AG10803 (cell line): ENCODE measurements at places on chromosomes 6 and 20.

DNA sequence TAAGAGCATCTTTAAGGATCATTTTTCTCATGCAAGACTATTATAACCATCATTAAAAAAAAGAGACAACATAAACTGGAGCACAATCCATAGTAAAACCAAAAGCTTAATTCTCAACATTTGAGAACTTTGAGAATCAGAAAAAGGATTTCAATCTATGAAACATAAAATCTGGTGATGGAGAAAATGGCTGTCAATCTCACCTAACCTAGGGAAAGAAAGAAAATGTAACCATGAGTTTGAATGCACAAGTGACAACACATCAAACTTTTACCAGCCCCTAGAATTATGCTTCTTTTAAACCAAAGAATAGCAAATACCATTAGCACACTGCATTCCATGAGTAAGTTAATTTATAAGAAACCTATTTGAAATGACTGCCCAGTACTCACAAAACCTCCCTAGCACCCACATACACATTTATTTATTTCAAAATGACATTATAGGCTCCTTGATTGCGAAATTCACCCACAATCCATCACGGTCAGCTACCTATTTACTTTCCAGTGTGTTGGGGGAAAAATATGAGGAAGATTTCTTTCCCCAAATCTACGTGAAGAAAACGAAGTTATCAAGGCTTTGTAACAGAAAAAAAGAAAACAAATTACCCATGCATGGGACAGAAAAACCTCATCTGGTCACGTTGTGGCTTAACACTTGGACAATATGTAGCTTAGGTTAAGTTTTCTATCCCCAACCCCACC, 828 bp downstream of the ASCC3 start:
- peak; percentile 20 for DNase-seq

- DNase-seq: no peak
Measured at GRCh38 chr6:100258752-100259151, 206.0 kb downstream of the SIM1 start.

DNA sequence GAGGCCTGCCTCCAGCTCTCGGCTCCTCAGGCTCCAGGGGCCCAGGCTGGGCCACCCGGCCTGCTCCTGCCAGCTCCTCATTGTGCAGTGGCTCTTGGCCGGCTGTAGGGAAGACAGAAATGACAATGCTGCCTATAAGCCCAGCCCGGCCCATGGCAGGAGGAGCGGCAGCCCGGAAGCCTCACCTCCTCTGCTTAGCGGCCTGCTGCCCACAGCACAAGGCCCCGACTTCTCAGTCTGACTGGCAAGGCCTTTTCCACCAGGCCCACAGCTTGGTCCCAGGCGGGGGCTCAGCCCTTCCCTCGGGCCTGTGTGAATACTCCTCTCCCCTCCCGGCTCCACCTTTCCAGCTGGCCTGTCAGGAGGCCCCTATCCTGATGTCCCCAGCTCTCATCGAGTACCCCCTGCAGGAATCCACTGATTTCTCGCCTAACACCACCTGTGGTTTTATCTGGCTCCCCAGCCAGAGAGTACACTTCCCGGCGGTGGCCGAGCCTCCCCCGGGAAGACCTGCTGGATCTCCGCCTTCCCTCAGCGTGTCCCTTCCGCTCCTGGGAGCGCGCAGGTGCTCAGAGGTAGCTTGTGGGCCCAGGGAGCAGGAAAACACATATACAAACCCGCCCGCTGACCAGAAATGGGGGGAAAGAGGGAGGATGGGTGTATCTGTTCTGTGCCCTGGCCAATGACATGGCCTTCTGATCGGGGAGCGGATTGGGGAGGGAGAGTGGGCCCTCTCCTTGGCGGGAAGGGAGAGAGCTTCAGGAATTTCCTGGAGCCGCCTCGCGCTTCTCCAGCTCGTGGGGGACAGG, 963 bp downstream of the DDRGK1 start:
- DNase-seq: peak; percentile 51

DNA sequence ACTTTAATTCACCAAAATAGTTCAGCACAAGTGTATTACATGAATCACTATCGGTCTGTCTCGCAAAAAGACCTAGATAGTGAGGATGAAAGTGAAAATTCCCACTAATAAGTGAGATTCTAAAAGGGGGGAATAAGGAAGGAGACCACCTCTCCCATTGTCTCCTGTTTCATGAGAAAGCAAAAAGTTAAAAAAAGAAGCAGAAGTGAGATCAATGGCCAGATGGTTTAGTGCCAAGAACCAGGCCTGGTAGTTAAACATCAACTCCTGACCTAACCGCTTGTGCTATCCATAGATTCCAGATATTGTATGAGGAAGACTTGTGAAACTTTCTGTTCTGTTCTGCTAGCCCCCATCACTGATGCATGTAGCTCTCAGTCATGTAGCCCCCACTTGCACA, 293.0 kb downstream of the RNGTT start:
- no peak for DNase-seq

GRCh38 chr6:106486236-106486635, 125.7 kb downstream of the CRYBG1 start:
- DNase-seq: peak; percentile 61

GRCh38 chr6:88238901-88239300, 72.8 kb upstream of the CNR1 start:
- DNase-seq: no peak

- DNase-seq: peak; percentile 9
Measured at GRCh38 chr6:27553123-27553904, 80.4 kb upstream of the ZNF184 start.

- peak; percentile 49 for DNase-seq
Measured at GRCh38 chr6:113953346-113953745, 17.6 kb downstream of the HDAC2 start.

DNA sequence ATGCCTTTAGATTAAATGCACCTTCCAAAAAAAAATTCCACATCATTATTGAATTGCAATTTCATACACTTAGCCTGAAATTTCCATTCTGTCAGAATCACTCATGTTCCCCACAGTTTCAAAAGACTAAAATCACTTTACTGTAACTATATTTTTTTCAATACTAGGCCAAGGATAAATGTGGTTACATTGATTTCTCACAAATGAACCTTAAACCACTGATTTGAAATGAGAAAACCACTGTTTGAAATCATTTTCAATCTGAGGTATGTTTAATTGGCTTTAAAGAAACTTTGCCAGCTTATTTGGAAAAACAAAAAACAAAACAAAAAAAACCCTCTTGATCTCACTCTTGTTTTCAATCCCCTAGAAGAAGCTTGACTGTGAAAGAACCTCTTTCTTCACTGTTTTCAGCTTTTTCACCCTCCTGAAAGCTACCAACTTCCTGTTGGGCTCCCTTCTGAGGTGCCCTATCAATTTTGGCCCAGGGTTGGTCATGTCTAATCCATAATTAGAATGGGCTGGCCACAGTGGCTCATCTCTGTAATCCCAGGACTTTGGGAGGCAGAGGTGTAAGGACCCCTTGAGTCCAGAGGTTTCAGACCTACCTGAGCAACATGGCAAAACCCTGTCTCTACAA, 242.5 kb downstream of the ADGRG6 start:
- no peak for DNase-seq

DNA sequence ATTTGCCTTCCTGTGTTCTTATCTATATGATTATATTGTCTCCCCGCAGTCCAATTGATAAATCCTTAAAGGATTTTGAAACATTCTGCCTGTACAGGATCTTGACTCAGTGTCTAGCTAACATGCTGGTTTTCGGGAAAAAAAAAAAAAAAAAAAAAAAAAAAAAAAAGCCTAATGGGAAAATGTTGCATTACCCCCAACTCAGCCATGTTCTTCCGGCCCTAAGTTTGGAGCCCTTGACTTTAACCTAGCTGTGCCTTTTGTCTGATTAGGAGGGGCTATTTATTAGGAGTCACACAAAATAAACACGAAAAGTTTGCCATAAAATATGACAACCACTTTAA, 244.4 kb upstream of the TCF21 start:
- no peak for DNase-seq

- no peak for DNase-seq
Measured at GRCh38 chr6:39496456-39496855, 174.0 kb upstream of the KCNK16 start.

- DNase-seq: no peak
Measured at GRCh38 chr6:8857160-8857559, 421.8 kb upstream of the SLC35B3 start.

- DNase-seq: peak; percentile 18
Measured at GRCh38 chr6:77740380-77740779, 87.5 kb downstream of the MEI4 start.

- no peak for DNase-seq
Measured at GRCh38 chr20:39029364-39029763, 67.2 kb downstream of the DHX35 start.

DNA sequence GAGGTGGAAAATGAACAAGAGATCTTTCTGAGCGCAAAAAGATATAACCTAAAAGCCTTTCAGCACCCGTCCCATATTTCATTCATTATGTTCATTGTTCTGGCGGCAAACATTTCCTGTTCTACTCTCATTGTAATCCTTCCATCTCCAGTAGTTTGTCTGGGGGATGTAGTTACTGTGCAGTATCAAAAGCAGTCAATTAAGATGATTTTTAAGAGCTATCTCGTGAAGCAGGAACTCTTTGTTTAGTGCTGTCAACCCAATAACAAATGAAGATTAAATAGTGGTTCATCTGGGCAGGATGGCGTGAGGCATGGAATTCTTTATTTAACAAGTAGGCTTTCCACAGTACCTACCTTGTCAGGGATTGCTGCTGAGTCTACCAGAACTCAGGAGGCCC, 876.7 kb downstream of the HACE1 start:
- DNase-seq: no peak

DNA sequence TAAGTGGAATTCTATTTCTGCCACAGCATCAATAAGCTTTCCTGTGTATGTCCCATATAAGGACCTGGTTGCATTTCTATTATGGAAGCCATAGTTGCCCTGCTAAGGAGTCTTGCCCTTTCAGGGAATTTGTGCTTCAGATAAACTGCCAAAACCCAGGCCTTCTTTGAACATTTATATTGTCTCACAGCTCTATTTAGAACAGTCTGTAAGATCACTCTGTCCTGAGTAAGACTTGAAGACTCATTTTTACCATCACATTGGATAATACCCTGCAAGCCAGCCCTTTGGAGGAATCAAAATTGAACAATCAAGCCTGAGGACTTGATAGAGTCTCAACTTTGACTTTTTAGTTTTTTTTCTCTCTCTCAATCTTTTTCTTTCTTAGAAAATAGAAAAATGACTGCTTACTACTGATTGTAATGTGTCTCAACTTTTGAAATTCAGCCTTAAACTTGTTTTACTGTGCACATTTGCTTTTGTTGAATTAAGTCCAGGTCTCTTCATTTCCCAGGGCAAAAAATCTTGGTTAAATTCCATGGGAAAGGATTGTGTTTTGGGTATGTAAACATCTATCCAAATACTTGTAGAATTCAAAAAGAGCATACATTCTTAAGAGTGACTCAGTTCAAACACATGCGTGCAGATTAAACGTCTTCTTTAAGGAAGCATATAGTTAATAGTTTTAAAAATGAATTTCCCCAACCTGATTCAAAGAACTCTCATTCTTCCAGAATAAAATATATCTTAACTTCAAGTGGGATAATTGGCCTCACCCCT, 91.2 kb downstream of the PLCB1 start:
- DNase-seq: peak; percentile 94

GRCh38 chr6:17219098-17219497, 62.1 kb upstream of the RBM24 start:
- DNase-seq: no peak

GRCh38 chr20:15865553-15865952, 707.7 kb downstream of the KIF16B start:
- DNase-seq: no peak

- DNase-seq: no peak
Measured at GRCh38 chr6:136188486-136188885, 61.6 kb downstream of the MTFR2 start.

DNA sequence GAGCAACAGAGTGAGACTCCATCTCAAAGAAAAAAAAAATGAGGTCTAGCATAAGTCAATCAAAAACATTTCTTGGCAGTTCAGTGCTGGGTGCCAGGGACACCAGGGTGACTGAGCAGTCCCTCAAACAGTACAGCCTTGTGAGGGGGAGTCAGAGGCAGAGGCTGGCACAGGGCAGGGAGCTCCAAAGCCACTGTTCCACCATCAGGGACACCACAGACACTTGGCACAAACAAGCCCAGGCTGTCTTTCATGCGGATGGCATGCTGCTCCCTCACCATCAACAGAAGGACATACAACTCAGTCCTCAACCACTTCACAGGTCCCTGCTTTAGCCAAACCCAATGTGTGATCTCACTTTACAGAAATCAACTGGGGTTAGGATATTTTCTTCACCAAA, 36.0 kb upstream of the GRM4 start:
- no peak for DNase-seq

- no peak for DNase-seq
Measured at GRCh38 chr20:24829649-24830370, 119.3 kb upstream of the CST7 start.

DNA sequence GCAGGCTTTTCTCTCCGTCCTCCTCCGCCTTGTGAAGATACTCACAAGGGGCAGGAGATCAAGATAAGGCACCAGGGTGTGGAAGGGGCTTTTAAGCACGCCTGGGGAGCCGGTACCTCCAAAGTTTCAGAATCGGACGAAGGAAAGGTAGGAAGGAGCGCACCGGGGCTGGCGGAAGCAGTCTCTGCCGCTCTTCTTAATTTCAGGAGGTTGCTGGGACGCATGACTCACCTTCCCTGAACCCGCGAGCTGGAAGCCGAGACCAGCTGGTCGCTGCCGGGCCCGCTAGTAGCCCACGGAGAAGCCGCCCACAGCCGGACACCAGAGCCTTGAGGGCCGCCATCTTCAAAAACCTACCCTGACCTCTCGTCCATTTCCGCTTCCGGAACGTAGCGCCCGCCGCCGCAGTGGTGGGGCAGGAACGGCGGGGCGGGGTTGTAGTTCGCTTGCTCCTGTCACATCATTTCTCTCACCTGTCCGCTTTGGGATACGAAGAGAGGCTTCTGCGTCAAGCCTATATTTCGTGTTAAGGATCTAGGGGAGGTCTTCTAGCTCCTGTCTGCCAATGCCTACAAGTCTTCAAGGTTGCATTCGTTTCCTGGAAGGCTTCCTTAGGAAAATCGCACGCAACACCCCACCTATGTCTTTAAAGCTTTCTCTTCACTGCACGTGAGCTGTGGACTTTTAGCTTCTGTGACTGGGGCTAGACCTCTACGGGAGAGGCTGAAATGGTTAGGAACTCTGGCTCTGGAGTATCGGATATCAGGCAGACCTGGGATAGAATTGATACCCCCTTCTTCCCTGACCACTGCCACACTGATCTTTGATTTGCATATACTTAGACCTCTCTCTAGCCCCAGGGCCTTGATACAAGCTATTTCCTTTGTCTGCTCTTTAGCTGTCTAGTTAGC, at the start of gene MRPS18A:
Gene MRPS18A, minus strand, starts transcription at position 355 of the 911 bp plus-strand sequence. Its CDS starts 12 bp downstream, at position 343.
- peak; percentile 67 for DNase-seq
